NK-92 treated with Interleukin-12 subunit alpha and Interleukin-12 subunit beta, amount 100 ng/mL, for 24 hours (cell line): ENCODE measurements at places on chromosomes 1 and 21.

GRCh38 chr1:116775116-116775752 is 21.0 kb downstream of the CD2 start:
- DNase-seq: no peak

GRCh38 chr1:228146417-228147150 is 3.1 kb upstream of the GJC2 start:
- DNase-seq: no peak

DNA sequence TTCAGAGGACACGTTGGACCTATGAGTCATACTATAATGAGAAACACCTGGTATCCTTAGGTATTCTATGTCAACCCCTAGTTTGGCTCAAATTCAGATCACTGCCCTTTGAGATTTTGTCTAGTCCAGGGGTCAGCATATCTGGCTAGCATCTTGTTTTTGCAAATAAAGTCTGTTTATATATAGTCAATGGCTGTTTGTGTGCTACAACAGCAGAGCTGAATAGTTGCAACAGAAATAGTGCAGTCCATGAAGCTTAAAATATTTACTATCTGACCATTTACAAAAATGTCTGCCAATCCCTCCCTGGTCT is 48.5 kb upstream of the EDEM3 start:
- no peak for DNase-seq

DNA sequence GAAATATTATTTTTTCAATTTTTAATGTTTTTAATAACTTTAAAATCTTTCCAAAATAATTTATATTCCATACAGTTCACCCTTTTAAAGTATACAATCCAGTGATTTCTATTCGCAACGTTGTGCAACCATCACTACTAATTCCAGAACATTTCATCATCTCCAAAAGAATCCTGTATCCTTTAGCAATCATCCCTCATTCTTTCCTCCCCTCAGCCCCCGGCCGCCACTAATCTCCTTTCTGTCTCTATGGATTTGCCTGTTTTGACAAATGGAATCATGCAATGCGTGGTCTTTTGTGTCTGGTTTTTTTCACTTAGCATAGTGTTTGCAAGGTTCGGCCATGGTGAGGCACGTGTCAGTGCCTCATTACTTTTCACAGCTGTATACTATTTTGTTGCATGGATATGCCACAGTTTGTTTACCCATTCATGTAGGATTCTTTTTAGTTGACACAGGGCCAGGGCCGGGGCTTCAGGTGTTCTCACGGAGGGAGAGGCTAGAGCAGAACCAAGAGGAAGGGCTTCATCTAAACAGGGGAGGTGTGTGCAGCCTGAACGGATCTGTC is 40.6 kb upstream of the ZBTB40 start:
- no peak for DNase-seq

DNA sequence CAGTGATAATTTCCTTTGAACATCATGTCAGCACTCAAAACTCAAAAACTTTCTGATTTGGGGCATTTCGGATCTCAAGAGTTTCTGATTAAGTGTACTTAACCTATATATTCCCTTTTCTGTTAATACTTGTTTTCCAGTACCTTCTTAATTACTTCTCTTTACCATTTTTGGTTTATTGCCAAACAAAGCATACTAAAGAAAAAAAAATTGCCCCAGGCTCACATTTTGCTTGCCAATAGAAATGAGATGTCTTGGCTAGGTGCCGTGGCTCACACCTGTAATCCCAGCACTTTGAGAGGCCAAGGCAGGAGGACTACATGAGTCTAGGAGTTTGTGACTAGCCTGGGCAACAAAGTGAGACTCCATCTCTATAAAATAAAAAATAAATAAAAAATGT is 4.8 kb downstream of the PSMD4 start:
- no peak for DNase-seq

- no peak for DNase-seq
Observed at GRCh38 chr1:153649137-153649862, 9.2 kb upstream of the SNAPIN start.

DNA sequence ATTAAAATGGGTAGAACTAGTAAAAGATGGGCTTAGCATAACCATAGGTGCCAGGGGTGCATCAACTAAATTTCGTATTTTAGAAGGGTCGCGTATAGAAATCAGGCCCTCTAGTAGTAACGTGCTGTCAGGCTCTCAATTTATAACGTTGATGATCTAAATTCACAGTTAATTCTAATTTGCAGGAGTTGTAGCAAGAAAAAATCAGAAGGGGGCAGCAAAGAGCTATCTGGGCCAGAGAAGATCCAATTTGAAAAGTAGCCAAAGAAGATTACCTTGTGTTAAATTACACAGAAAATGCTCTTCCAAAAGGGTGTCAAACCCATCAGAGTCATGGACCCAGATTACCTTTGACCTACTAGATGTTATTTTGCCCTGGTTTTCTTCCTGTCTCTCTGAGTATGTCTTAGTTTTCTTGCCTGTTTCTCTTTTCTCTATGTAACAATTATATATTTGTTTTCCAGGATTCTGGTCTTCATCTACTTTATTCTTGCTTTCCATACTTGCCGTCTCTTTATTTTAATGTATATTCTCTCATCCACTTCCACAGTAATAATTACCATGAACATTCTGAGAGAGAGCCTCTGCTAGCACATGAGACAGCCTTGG is 1030.9 kb downstream of the AMY1C start:
- DNase-seq: no peak

DNA sequence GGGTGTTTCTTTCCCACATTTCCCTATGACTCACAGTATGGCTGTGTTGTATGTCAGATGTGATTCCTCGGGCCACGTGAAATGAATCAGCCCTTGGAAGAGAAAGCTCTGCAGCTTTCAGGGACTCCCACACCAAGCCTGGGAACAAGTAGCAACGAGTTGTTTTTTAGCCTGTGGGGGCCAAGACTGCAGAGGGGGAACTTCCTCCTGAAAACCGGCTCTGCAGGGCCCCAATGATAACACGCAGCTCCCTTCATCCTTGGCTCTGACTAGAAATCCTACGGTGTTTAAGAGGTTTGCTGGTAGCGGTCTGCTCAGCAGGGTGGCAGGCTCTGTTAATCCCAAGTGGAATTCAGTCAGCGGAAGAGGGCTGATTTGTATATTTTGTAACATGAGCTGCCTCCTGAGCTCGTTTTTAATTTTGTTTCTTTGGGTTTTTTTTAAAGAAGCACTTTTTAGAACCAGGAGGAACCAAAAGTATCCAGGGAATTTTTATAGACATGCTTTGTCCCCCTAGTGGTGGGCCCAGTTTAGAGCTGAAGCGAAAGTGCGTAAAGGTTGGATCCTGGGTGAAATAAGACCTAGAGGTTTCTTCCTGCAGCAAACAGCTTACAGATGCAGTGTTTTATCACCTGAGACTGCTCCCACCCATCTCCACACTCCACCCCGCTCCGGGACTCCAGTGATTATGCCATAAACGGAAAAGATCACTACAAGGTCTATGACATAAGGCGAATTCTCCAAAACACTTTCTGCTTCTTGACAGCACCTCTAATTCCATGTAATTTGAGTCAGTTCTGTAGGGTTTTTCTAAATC is 48.8 kb downstream of the LAMC2 start:
- no peak for DNase-seq
